ENCODE measurements at places on chromosomes 7 and 10.

DNA sequence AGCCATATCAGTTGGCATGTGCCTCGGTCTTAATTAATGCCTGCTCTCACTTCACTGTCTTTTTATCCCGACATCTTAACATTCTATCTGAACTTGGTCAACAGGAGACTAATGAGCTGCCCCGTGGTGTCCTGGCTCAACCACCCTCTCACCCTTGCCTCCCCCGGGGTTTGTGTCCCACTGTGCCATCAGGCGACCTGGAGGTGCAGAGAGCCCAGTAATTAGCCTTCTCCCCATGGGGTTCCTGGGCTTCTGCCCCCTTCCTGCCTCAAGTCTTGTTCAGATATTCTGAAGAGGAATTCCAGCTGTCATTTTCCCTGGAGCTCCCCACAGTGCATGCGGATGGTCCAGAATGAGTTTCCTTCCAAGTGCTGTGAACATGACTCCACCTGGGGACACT is 10.1 kb upstream of the JAKMIP3 start:
- no peak for DNase-seq

- no peak for DNase-seq
Observed at GRCh38 chr7:123437447-123437995, 96.9 kb downstream of the IQUB start.

DNA sequence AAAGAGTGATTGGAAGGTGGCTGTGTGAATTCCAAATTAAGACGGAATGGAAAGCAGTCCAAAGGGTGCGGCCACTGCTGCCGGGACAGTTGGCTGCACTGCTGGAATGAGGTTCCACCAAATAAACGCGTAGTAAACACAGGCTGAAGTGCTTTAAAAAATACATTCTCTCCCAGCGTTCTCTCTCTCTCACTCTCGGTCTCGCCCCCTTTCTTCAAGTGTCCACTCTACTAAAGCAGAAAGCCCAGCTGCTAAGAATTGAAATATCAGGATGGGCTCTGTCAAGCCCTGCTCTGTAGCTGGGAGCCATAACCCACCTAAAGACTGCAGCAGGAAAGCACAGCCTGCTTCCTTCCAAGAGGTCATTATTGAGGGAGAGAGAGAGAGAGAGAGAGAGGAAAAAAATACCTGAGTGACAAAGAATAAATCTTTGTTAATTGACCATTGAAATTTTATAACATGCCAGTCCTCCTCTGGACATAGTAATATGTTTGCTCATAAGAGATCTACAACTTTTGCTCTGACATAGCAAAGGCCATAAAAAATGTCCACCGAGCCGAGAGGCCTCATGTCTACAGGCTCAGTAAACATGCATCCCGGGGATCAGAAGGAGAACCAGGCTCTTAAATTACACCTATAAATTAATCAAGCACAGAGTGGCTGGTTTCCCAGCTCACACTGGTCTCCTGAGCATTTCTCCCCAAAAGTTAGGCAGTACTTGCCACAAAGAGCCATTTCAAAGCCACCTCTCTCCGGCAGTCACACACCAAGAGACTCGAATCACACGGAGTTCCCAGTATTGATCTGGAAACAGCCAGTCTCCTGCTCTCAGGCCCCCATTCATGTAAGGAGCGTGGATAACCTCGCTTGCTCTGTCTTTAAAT is 72.8 kb downstream of the FGFR2 start:
- DNase-seq: peak; percentile 62

- no peak for DNase-seq
Observed at GRCh38 chr10:124058346-124059003, 34.9 kb downstream of the CHST15 start.

GRCh38 chr7:75573477-75574019 is 81.4 kb downstream of the SPDYE5 start:
- DNase-seq: no peak

- DNase-seq: no peak
Observed at GRCh38 chr7:91379236-91379635, 115.0 kb downstream of the FZD1 start.
